Activated B cell treated with CpG ODN at 0.5 μM for 24 hours (primary cell): ENCODE measurements at places on chromosomes 2 and 18.

- no peak for DNase-seq
These were observed 44.1 kb downstream of the NEDD4L start for GRCh38 chr18:58087928-58088690.

DNA sequence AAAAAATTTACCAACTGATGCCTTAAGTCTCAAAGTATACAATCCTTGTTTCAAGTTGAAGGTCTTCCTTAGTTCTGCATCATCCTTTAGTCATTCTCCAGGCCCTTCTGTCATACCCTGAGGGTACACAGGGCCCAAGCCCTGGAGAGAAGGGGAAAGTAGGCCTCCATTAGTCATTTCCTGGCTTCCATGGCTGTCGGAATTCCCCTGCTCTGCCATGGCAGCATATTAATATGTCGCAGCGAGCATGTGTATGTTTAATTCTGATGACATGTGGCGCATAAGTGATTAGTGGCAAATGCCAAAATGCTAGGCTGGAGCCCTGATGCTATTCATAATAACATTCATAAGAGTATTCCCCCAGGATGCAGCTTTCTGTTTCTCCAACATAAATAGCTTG, 22.1 kb downstream of the GPR39 start:
- no peak for DNase-seq

- no peak for DNase-seq
These were observed 10.2 kb upstream of the MMADHC start for GRCh38 chr2:149597668-149598326.

DNA sequence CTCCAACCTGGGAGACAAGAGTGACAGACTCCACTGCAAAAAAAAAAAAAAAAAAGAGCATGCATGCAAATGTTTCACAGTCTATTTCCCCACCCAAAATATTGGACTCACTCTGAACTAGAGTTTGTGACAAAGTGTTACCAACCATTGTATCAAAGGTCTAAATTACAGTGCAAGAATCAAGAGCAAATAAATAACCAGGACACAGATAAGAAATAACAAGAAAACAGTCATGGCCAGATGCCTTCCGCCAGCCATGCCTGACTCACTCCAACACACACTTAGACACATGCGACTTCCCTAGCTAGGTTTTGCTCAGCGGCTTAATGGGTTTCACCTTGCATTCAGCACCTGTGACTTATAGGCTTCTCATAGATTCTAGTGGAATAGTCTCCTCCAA, 62.8 kb downstream of the CYB5A start:
- no peak for DNase-seq

DNA sequence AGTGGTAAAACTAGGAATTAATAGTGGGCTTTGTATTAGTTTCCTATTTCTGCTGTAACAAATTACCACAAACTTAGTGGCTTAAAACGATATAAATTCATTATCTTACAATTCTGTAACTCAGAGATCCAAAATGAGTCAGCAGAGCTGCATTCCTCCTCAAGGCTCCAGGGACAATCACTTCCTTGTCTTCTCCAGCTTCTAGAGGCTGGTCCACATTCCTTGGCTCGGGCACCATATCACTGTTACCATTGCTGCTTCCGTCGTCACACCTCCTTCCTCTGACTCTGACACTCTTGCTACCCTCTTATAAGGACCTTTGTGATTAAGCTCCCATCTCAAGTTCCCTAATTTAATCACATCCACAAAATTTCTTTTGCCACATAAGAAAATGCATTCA, 567.8 kb upstream of the KLHL29 start:
- DNase-seq: no peak

- no peak for DNase-seq
These were observed 39.0 kb downstream of the OLA1 start for GRCh38 chr2:174209325-174209724.

DNA sequence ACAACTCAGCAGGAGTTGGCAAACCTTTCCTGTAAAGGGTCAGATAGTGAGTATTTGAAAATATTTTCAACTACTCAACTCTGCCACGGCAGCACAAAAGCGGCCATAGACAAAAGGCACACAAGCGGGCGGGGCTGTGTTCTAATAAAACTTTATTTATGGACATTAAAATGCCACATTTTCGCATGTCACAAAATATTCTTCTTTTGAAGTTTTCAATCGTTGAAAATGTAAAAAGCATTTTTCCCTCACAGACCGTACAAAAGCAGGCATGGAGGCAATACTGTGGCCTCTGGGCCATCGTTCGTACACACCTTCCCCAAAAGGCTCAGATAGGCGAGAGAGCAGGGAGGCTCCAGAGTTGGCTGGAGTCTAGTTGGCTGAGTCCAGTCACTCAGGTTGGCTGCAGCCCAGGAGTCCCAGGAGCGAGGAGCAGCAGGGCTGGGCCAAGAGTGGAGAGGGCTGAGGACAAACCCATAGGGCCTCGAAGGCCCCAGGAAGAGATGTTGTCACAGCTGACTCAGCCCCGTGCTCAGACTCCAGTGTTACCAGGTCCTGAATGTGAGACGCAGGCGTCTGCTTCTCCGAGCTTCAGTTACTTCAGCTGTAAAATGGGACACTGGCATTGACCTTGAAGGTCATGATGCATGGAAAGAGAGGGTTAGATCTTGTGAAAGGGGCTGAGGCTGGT, 42.5 kb downstream of the SDC1 start:
- DNase-seq: no peak

- no peak for DNase-seq
These were observed 875.1 kb downstream of the EPHA4 start for GRCh38 chr2:220697011-220697410.

DNA sequence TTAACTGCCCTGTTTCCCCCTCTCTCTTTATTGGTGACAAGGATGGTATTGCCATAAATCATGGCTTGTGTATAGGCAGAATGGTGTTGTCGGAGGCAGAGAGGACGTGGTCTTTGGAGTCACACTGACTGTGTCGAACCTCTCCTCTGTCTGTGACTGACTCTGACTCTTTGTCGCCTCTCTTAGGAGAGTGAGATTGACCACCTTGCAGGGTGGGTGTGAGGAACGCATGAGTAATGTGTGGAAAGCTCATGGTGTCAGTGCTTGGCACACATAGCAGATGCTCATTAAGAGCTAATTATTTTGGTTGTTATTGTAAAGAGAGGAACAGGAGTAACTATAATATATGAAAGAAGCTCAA, 145.6 kb downstream of the TTC27 start:
- no peak for DNase-seq

DNA sequence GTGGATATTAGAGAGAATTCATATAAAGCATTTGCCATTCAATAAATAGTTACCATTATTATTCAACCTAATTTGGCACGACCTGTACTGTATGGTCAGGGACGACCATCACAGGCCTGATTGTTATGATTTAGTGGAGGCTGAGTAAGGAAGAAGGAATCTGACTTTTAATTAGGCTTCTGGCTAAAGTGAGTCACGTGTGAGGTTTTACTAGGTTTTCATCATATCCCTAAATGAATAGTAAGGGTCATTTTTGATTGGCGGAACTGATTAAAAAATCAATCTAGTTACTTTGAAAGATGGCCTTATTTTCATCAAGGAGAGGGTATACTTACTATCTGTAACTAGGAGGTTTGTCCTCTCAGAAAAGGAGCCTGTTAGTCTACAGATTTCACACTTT, 143.4 kb downstream of the ADCYAP1 start:
- DNase-seq: no peak

DNA sequence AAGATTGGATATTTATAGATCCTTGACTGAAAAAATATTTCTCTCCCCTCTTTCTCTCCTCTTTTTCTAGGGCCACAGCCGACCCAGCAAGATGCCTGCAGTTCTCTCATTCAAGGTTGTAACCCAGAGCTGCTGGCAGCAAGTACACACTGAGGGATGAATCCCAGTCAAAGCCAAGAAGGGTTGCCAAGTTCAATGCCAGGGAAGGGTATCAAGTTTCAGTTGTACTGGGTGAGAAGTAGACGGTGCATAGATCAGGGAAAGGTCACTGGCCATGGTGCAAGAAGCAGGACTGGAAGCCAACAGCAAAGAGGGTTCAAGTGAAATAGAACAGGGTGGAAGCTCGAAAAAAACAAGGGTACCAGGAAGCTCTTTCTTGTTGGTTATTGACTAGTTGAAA, 170.2 kb downstream of the NRP2 start:
- no peak for DNase-seq
